ENCODE measurements at places on chromosomes 16 and 17.

- no peak for DNase-seq
Measured at GRCh38 chr17:8173871-8174322, 2.3 kb downstream of the TMEM107 start.

- no peak for DNase-seq
Measured at GRCh38 chr17:14310605-14311004, 9.7 kb downstream of the HS3ST3B1 start.

- DNase-seq: no peak
Measured at GRCh38 chr17:1469231-1469852, 13.3 kb upstream of the CRK start.

- DNase-seq: no peak
Measured at GRCh38 chr17:77146882-77147281, 6.1 kb downstream of the SEC14L1 start.

DNA sequence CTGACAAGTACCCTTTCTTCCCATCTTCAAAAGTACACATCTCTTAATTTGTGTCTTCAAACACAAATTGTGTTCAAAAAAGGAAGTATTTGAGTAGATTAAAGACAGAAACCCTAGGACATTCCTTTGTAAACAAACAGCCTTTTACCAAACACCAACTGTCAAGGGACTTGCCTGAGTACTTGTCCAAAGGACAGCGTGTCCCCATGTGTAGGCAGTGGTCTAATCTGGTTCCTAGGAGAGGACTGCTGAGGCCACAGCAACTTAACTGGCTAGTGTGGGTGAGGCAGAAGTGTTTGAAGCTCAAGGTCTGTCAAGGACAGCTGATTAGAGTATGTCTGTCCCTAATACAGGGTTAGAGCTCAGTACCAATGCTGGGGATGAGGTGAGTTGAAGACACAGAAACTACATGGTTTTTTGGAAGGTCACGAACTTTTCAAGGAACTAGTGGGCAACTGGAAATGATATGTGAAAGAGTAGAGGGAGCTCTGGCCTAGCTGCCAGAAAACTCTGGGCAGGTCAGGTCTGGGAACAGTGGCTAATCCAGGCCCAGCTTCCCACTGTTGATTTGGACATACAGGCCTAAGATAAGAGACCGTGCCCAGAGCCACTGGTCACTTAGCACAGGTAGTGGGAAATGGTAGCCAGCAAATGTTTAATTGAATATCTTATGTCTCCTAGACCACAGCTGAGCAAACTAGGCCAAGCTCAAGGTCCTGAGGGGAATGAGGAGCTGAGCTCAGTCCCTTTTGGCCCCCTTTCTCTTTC, 10.1 kb downstream of the HMOX2 start:
- DNase-seq: no peak

DNA sequence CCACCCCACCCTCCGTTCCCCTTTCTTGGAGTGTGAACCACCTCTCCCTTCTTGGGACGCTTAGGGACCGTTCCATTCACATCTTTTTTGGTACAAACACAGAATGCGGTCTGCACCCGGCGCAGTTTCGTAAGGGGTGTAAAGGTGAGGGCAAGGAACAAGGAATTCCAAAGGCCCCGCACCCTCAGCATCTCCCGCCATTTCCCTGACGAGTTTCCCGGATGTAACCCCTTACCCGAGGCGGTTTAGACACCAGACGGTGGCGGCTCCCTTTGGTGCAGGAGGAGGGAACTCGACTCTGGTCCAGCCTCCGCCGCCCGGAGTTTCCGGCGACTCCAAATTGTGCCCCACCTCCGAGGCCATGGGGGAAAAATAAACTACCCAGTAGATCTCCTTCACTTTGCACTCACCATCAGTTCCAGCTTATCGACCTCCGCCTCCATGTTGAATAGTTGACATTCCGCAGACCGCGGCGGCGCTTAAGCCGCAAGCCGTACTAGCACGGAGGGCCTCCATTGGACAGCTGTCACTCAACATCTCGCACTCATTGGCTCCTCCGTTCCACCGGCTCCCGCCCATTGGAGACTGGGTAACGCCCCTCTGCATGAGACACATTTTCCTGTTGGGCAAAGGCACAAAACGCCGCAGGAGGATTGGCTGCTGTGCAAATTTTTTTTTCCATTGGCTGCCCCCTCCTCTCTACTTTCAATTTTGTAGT, at the start of gene SKA2:
Gene SKA2, minus strand, starts transcription at position 466 of the 718 bp plus-strand sequence. Its CDS starts 23 bp downstream, at position 443.
- peak; percentile 90 for DNase-seq

DNA sequence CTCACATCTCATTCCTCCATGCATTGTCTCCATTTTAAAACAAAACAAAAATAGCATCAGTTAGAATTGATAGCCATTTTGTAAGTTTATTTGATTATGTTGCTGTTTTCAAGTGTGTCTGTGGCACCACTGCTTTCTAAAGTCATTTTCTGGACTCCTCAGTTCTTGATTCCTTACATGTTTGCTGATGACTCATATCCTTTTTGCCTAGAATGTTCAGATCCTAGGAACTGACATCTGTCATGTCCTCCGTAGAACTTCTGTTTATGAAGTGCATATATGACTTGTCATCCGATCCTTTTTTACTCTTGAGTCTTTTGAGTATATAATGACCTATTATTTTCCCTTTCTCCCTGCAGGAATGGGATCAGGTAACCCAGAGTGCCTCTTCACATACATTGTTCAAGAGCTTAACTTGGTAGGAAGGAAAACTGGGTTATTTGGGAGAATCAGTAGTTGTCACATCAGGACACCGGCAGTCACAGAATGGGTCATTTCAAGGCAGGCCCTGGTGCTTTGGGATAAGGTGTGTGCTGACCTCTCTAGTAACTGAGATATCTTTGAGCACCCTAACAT, 69.2 kb downstream of the MAP2K4 start:
- DNase-seq: no peak

DNA sequence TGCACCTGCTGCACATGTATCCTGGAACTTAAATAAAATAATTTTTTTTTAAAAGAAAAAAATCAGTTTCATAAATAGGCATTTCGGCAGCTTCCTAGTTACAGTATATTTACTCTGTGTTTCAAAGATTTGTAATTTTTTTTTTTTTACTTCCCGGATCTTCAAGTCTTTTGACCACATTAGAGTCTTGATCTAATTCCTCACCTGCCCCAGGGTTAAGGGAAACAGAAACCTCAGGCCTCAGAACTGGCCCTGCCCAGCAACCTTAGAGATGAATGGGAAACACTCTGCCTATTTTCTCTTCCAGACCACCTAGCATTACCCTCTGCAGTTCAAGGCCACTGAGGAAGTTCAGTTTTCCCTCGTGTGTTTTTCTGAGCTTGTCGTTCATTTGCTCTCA, 304.0 kb downstream of the MAF start:
- no peak for DNase-seq

GRCh38 chr16:8848231-8848938, 20.4 kb downstream of the CARHSP1 start:
- DNase-seq: no peak

GRCh38 chr16:3695610-3696369, 21.5 kb downstream of the TRAP1 start:
- no peak for DNase-seq

DNA sequence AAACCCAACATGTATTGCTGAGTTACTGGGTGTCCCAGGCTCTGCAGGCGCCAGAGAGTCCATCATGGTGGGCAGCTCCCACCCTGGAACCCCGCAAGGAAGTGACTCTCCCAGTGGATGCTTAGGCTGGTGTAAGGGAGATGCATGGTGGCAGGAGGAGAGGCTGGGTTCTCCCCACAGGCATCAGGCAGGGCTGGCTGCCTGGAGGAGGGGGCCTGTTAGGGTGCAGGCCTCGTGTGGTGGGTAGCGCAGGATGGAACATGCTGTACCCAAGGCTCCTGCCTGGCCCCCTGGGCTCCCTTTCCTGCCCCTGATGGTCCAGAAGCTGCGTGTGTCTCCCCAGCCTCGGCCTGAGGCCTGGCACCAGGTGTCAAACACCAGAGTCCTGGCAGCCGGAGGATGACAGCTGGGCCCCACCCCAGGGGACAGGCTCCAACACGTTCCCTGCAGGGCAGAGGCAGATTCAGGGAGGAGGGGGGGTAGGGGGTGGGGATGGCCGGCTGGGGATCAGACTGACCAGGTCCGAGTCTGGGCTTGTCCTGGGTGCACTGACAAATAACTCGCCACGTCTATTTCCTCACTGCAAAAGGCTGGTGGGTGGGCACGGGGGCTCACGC, 40.2 kb upstream of the CIBAR2 start:
- no peak for DNase-seq

GRCh38 chr17:64472564-64472963, 23.6 kb downstream of the MILR1 start:
- DNase-seq: no peak

- DNase-seq: no peak
Measured at GRCh38 chr16:86502856-86503748, 7.2 kb upstream of the FOXF1 start.

GRCh38 chr17:80471922-80472321, 4.5 kb downstream of the NPTX1 start:
- DNase-seq: no peak

- DNase-seq: no peak
Measured at GRCh38 chr17:40069751-40070708, 7.3 kb downstream of the THRA start.

- no peak for DNase-seq
Measured at GRCh38 chr17:77581480-77581879, 377.0 kb upstream of the TNRC6C start.

GRCh38 chr17:77686903-77687302, 271.6 kb upstream of the TNRC6C start:
- DNase-seq: no peak

- DNase-seq: no peak
Measured at GRCh38 chr17:72501404-72502370, 380.9 kb downstream of the SOX9 start.

GRCh38 chr17:68054296-68054900, 18.9 kb downstream of the KPNA2 start:
- no peak for DNase-seq

DNA sequence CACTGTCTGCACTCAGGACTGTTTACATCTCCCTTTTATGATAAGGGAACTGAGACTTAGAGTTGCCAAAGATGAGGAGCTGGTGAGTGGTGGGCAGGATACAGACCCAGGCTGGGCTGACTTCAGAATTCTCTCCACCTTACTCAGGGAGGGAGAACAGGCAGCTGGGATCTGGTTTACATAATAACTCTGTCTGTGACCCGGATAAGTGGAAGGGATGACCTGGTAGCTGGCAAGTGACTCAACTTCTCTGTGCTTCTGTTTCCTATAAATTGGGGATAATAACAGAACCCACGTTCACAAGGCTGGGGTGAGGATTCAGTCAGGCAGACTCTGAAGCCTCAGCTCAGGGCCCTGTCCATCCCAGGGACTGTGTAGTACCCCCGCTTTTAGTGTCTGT, 2.6 kb downstream of the SNX20 start:
- no peak for DNase-seq

DNA sequence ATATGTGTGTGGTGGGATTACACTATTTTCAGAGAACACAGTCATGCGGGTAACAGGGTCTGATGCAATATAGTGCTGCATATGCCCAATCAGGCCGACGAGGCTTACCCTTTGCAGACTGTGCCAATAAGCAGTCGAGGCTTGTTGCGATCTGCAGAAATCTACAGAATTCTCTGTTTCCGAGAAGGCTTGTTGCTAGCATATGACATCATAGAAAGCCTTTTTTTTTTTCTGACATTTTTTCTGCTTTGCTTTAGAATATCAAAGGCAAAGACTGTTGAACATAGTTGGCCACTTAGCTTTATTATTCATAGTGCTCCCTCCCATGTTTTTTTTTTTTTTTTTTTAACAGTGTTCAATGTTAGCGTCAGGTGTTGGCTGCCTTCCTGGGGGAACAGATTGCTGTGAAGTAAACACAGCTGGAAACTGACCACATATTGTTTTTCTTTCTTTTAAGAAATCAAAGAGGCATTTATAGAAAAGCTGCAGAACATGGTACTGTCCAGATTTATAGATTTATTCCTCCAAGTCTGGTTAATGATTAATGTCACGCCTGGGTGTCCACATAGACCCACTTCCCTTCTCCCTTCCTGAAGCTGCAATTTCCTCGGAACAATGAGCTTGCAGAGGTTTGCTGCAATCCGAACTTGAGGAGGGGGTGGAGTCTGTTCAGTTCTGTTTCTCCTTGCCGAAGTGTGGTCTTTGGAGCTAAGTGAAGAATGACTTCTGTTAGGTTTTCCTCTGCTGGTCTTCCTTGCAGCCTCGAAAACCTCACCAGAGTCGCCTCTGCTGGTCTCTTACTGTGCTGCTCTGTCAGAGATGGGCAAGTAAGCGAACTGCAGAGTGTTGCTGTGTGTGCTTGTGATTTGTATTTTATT, 87.3 kb downstream of the MAP2K6 start:
- DNase-seq: no peak

GRCh38 chr16:81036751-81037350, 1.2 kb downstream of the ATMIN start:
- no peak for DNase-seq

- no peak for DNase-seq
Measured at GRCh38 chr16:23847948-23848347, 12.2 kb downstream of the PRKCB start.

- DNase-seq: no peak
Measured at GRCh38 chr16:24980077-24980793, 34.9 kb downstream of the ARHGAP17 start.

- DNase-seq: peak; percentile 10
Measured at GRCh38 chr17:17890773-17891759, 54.3 kb upstream of the SREBF1 start.

DNA sequence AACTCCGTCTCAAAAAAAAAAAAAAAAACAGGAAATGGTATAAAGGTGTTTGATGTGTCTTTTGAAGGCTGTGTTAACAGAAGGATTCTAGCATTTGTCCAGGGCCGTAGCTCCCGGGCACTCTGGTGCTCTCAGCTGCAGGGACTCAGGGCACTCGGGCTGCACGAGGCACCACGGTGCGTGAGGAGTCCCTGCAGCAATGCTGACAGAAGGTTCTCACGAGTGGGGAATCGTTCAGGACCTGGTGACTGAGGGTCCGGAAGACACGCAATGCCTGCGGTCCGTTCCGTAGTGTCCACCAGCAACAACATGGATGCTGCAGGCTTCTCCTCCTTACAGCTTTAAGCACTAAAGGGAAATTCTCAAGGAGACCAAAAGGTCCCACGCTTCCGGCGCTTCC, 12.6 kb upstream of the FAAP100 start:
- no peak for DNase-seq

- no peak for DNase-seq
Measured at GRCh38 chr16:67163999-67164558, 466 bp upstream of the HSF4 start.

DNA sequence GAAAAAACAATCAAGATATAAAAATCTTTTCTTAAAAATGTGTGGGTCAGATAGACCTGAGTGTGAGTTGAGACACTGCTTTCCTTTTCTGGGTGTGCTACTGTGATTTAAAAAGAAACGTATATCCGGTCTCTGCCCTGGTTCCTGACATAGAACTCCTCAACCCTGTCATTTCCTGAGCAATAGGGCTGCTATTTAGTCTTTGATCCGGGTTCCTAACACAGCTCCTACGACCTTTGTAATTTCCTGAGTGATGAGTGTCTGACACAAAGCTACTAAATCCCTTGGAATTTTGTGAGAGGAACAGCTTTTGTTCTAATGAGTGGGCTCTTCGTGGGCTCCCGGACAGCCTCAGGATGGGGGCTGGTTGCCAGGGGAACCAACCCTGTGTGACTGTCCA, 93.9 kb upstream of the FA2H start:
- DNase-seq: no peak

GRCh38 chr17:6683081-6683684, 30.0 kb downstream of the SLC13A5 start:
- DNase-seq: no peak

GRCh38 chr17:78255029-78255656, 23.7 kb downstream of the TMEM235 start:
- DNase-seq: no peak

GRCh38 chr16:78405833-78406232, 306.4 kb downstream of the WWOX start:
- DNase-seq: no peak

Measured in T-helper 9 cell (primary cell).